SK-N-SH treated with all-trans-retinoic acid at 6 μM for 48 hours (cell line): ENCODE measurements at places on chromosomes 2 and 18.

DNA sequence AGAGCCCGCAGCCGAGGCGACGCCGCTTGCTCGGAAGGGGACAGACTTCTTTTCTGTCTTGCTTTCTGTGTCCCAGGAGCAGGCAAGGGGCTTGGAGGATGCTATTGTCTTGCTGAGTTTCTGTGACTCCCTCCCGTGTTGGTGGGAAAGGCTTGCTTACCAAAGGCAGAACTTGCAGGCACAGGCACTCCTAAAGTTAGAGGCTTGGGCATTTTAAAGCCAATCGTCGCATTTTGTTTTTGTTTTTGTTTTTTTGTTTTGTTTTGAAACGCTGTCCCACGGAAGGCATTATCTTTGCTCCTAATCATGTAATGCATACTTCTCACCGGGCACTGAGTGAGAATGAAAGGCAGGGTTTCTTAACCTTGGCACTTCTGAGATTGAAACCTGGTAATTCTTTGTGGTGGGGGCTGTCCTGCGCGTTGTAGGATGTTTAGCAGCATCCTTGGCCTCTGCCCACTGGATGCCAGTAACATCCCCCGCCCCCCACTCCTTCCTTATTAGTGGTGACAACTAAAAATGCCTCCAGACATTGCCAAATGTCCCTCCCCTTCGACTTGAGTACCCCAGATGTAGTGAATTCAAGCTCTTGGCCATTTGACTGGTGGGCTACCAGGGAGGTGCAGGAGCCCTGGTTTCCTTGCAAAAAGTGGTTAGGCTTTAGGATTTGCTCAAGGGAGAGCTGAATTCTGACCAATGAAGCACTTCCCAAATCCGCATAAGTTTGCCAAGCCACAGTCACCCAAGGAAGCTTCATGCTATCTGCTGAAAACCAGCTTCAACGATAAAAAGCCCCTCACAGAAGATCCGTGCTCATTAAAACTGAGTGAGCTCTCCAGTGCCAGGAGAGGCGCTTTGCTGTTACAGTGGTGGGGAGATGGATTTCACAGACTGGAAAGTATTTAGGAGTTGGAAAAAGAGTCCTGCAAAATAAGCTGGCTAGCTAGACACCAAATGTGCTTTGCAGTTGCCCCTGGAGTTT, 1.2 kb downstream of the ANTXR1 start:
- ATAC-seq = peak; percentile 50

DNA sequence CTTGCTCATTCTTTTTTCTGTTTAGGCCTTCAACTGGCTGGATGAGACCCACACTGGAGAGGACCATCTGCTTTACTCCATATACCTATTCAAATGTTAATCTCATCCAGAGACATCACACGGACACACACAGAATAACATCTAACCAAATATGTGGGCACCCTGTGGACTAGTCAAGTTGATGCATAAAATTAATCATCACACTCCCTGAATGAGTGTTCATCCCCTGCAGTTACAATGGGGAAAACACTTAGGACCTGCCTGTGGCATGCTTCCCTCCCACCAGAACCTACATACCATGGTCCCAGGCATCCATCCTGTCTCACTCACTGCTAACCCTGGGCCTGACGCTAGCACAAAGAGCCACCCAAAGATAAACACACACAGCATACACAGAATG, 112.8 kb upstream of the TEX51 start:
- ATAC-seq = no peak

GRCh38 chr2:235841863-235842262, 326.3 kb downstream of the GBX2 start:
- ATAC-seq = no peak

- ATAC-seq = no peak
These were observed 59.9 kb downstream of the INPP4A start for GRCh38 chr2:98504381-98505109.

DNA sequence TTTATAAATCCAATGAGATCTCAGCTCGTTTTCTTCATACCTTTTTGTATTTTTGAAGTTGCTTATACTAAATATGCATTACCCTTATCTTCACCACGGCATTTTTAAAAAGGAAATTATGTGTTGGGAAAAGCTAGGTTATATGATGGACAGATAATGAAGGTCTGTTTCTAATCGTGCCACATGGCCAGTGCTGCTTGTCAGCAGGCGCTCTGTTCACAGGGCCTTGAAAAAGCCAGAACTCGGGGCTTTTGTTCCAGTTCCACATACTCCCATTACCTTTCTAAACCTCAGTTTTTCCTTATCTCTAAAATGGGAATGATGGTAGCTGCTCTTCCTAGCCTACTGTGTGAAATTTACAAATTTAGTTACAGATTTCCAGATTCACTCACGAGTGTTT, 42.0 kb downstream of the EPAS1 start:
- peak; percentile 5; the same call in 1 of the 3 replicates for ATAC-seq

- no peak for ATAC-seq
These were observed 638 bp downstream of the ZNF521 start for GRCh38 chr18:25351280-25351775.

DNA sequence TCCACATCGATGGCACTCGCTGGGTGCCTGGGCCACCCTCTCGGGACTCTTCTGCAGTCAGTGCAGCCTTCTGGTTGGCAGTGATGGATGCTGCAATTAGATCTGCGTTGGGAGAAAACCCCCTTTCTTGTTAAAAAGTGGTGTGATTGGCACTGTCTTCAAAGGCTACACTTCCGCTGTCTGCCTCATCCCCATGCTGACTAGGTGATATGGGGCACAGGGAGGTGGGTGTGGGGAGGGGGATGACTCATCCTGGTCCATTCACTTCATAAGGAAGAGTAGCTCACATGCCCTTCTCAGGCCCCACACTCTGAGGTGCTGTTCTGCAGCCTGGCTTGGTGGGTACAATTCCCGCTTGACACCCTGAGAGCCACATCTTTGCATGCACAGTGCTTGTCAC, 77.4 kb downstream of the THNSL2 start:
- no peak for ATAC-seq

DNA sequence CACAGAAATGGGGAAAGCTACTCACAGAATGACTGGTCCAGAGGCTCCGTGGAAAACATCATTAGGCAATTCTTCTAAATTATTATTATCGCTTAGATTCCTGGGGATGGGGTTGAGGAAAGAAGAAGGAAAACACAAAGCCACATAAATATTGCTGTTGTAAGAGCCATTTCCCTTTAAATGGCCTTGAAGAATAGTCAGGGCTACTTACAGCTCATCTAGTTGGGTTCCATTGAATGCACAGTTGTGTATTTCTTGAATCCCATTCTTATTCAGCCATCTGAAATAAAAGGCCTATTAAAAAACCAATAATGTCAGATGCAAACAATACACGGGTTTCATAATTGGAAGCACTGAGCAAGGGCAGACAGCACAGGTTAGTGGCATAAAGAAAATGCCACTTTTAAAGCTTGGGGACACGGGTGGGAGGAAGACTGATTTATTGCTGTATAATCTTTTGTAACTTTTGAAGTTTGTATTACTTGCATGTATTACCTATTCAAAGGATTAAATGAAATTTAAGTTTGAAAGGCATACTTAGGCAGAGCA, 171.4 kb downstream of the FSHR start:
- no peak for ATAC-seq

DNA sequence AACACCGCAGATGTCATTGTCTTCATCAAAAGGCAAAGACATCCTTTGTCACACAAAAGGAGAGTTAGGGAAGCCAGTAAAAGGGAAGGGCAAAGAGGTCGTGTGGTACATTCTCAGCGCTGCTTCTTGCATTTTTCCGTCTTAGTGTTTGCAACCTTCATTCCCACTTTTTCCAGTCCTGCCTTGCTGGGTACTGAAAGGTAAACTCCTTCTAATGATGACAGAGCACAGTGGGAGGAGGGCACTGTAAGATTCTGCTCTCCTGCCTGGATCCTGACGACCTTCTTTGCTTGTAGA, 424.3 kb upstream of the MEX3C start:
- no peak for ATAC-seq

- peak; percentile 96 for ATAC-seq
These were observed 175.8 kb downstream of the SRBD1 start for GRCh38 chr2:45435316-45435715.

DNA sequence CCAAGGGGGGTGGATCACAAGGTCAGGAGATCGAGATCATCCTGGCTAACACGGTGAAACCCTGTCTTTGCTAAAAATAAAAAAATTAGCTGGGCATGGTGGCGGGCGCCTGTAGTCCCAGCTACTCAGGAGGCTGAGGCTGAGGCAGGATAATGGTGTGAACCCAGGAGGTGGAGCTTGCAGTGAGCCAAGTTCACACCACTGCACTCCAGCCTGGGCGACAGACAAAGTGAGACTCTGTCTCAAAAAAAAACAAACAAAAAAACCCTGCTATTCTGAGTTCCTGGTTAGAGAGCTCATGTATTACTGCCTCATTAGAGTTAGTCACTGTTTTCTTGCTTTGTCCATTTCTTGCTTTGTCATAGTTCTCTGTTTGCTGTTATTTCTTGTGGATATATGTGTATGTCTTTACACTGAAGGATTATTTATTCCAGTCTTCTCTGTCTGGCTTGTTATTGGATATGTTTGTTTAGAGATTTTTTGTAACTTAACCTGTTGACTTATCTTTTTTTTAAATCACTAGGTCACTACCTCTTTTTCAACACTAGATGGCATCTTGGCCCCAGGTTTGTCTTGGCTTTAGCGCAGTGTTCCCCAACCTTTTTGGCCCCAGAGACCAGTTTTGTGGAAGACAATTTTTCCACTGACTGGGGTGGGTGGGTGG, 17.0 kb downstream of the TTLL4 start:
- no peak for ATAC-seq

DNA sequence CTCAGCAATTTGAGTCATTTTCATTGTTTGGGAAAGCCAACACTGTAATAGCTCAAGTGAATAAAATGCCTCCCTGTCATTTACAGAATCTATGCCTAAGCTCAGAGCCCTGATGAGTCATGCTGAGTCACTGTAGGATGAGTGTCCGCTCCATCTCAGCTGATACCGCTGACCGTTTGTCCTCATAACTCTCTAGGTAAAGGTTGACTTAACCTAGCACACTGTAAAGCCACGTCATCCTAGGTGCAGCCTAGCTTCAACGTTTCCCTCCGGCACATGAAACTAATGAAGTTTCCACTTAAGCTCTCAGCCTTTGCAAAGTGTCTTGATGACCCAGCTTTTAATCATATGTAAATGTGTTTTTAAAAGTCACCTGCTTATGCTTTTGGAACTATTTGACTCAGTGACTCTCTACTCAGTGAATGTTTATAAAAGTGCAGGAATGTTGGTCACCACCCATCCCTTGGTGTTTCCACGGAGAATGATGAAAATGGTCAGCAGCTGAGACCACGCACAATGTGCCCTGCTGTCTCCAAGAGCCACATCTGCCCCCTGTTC, 154.0 kb downstream of the PMAIP1 start:
- peak; percentile 99 for ATAC-seq

- ATAC-seq = no peak
These were observed 22.7 kb upstream of the ZBTB14 start for GRCh38 chr18:5318061-5318700.

- ATAC-seq = peak; percentile 40
These were observed at the start of gene NPAS2 for GRCh38 chr2:100819370-100820272. Gene NPAS2 (plus strand): TSS chr2:100820139. CDS start chr2:100904755, 84,616 bp downstream.
